Astrocyte of the hippocampus (primary cell): ENCODE measurements at places on chromosomes 13 and 19.

DNA sequence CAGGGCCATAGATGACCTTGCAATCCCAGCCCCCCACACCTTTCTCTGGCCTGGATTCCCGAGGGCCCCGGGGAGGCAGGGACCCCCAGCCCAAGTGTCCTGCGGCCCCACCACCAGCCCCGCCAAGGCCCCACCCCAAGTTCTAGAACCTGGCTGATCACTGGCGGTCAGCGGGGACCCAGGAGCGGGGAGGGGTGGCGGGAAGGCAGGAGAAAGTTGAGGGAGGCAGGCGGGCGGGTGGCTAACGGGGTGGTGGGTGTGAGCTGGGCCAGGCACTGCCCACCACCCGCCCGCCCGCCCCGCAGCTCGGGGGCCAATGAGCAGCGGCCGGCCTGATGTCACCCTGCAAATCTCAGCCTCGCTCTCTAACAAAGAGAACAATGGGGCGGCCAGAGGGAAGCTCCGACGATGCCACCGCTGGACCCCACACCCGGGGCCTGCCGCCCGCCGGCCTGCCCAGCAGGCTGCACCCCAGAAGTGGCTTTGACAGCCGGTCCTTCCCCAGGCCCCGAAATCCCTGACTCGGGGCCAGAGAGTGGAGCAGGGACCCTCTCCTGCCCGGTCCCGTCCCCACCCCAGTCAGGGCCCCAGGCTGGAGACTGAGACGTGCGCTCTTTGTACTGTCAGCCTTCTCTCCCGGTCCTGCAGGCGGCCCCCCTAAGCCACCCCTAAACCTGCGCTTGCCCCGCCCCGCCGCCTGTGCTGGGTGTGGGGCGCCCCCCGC, 1.6 kb downstream of the MEX3D start:
- DNase-seq: peak; percentile 94

GRCh38 chr13:29441306-29441705, 154.2 kb downstream of the SLC7A1 start:
- DNase-seq: no peak

- no peak for DNase-seq
Measured at GRCh38 chr19:8208119-8208921, 850 bp upstream of the CERS4 start.

DNA sequence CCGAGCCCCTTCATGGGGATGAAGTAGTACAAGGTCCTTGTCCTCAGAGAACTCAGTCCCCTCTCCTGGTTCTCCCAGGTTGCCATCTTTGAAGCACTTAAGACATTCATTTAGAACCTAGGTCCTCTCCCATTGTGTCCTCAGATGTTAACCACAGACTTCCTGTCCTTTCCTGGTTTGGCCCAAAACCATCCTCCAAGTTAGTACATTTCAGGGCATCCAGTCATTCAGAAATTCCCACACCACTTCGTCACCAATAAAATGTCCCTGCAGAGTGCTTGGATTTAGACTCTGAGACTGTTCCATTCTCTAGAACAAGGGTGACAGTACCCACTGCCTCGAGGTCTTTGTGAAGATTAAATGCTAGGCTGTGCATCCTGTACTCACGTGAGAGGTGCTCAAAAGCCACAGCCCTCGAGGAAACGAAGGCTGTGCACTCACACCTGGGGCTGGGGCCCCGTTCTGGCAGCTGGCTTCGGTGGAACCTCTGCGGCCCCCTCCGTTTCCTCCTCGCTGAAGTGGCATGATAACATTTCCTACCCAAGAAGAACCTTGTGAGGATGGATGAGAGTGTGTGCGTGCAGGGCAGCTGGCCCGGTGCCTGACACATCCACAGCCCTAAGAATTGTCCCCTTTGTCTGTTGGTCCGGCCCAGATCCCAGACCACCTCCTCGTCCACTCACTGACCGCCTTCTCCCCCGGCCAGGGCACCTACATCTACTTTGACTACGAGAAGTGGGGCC, 4.7 kb downstream of the LENG1 start:
- DNase-seq: peak; percentile 29

DNA sequence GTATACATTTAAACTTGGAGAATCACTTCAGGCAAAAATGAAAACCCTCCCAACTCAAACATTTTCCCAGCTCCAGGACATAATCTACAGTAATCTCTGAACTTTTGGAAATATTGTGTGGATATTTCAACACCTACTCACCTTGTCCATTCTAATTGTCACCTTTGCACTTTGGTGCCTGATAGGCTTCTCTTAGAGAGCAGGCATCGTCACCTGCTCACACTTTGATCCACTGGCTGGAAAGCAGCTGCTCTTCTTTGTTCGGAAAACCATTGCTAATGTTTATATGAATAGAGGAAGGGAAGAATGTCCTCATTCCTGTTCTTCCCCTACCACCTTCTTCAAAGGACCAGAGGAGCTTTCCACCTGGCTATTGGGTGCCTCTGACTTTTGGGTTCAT, 411.2 kb downstream of the FGF9 start:
- no peak for DNase-seq
